ENCODE measurements at places on chromosomes 5 and 9.
A peak's percentile ranks its signal among the peaks of the same experiment; 100 is the strongest.

GRCh38 chr9:4229252-4229651 lies 70.6 kb downstream of the GLIS3 start:
- DNase-seq: no peak

DNA sequence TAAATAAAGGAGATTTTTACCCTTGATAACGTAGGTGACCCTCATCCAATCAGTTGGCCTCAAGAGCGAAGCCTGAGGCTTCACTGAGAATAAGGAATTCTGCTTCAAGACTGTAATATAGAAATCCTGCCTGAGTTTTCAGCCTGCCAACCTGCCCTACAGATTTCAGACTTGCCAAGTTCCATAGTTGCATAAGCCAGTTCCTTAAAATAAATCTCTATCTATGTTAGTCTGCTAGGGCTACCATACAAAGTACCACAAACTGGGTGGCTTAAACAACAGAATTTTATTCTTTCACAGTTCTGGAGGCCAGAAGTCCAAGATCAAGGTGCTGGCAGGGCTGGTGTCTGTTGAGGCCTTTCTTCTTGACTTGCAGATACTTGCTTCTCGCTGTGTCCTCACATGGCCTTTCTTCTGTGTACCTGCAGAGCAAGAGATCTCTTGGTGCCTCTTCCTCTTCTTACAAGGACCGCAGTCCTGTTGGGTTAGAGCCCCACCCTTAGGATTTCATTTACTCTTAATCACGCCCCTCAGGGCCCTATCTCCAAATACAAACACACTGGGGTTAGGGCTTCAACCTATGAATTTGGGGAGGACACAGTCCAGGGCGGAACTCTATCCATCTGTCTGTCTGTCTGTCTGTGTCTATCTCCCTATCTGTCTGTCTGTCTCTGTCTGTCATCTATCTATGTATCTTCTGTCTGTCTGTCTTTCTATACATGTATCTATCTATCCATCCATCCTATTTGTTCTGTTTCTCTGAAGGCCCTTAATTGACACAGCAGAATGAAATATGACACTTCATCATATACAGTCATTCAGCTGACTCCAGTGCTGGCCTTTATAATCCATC lies 17.0 kb upstream of the CMBL start:
- no peak for DNase-seq

- DNase-seq: no peak
Measured at GRCh38 chr9:134855231-134855899, 25.2 kb upstream of the FCN2 start.

- DNase-seq: no peak
Measured at GRCh38 chr9:138016406-138017187, 139.0 kb downstream of the CACNA1B start.

GRCh38 chr5:15695215-15695731 lies 195.3 kb downstream of the FBXL7 start:
- peak; percentile 95 for DNase-seq

DNA sequence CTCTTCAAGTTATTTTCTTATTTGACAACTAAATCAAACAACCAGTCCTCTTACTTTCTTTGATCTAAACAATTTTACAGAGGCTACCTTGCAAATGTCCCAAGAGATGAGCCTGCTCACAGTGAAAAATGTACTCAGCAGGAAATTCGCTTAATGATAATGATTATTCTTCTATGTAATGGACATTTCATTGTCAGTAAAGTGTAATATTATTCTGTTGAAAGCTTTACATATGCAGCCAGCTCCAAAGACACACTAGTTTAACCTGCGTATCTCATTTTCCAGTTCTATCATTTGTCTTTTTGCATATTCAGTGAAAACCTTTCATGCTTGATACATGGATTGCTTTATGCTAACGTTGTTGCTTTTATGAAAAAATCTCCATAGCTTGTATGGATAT lies 758.7 kb upstream of the ZNF608 start:
- no peak for DNase-seq

- DNase-seq: no peak
Measured at GRCh38 chr9:120869360-120869687, 7.7 kb downstream of the PHF19 start.

DNA sequence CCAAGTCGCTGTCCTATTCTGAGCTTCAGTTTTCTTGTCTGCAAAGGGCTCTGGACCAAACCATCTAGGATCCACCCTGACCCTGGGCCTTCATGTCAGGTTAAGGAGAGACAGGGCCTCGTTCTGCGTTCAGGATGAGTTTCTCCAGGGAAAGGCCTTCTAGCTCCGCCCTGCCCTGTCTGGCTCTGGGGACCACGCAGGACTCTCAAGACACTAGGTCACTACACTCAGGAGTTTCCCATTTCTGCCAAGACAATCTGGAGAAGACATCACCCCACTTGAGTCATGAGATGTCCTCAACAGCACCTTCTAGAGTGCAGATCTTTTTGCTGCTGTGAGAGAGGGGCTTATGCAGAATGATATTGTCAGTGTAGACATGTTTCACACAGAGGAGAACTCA lies 53.2 kb upstream of the KCNMB1 start:
- DNase-seq: no peak

Data from umbilical cord (tissue), 2 donors.